ENCODE measurements at places on chromosomes 4 and X. TPM values are rescaled to one million over a fixed set of nuclear protein-coding genes. Genes with fewer than 3 reads are reported as not detected.

Gene ING2
- polyA plus RNA-seq: 34.2 TPM

Gene OTC
- polyA plus RNA-seq: not detected

Gene UGT2A1
- polyA plus RNA-seq: not detected

Gene C4orf17
- not detected for polyA plus RNA-seq

Gene RLIM
- 6.6 TPM for polyA plus RNA-seq

Gene PIR
- 25.2 TPM for polyA plus RNA-seq

Gene FGA
- polyA plus RNA-seq: not detected

Gene SLC6A14
- not detected for polyA plus RNA-seq

Gene CITED1
- polyA plus RNA-seq: 2.0 TPM

Gene IRS4
- polyA plus RNA-seq: 1.6 TPM

Gene AFM
- not detected for polyA plus RNA-seq

Gene TEC
- polyA plus RNA-seq: 1.9 TPM

Gene EXOC1
- polyA plus RNA-seq: 13.4 TPM

Gene CYLC1
- not detected for polyA plus RNA-seq

Gene HPGDS
- not detected for polyA plus RNA-seq

Gene SYTL4
- polyA plus RNA-seq: 0.85 TPM

Gene ARHGEF38
- 0.58 TPM for polyA plus RNA-seq

Gene SMR3B
- not detected for polyA plus RNA-seq

Gene SPANXC
- not detected for polyA plus RNA-seq

Gene SPANXD
- not detected for polyA plus RNA-seq

Gene NXF2
- polyA plus RNA-seq: 0.40 TPM

Data from GM23338 (cell line).